ENCODE measurements at places on chromosomes 7 and 10.
A peak's percentile ranks its signal among the peaks of the same experiment; 100 is the strongest.

- no peak for DNase-seq
Observed at GRCh38 chr10:22978287-22978686, 50.4 kb downstream of the ARMC3 start.

- DNase-seq, result no peak
Observed at GRCh38 chr10:24128066-24128730, 80.7 kb upstream of the KIAA1217 start.

GRCh38 chr7:71414490-71414889, 282.5 kb downstream of the GALNT17 start:
- no peak for DNase-seq

GRCh38 chr10:133039107-133039802, 48.5 kb upstream of the ADGRA1 start:
- DNase-seq, result no peak

DNA sequence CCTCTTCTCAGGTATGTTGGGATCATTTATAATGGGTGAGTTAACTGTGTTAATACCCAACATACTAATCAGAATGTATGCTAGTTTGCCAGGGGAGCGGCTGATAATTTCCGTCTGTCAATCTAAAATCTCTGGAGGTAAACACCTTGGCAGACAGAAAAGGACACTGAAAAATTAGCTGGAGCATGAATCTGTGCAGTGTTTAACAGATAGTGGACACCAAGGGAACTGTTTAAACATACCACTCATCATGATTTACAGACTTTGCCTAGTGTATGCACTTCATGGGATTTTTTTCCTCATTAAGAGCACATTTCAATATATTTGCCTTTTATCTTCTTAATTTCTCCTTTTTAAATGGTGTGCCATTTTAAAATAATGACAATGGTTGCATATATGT, 68.2 kb downstream of the SLC13A1 start:
- DNase-seq, result no peak

- no peak for DNase-seq
Observed at GRCh38 chr10:49627038-49627437, 13.2 kb downstream of the CHAT start.

DNA sequence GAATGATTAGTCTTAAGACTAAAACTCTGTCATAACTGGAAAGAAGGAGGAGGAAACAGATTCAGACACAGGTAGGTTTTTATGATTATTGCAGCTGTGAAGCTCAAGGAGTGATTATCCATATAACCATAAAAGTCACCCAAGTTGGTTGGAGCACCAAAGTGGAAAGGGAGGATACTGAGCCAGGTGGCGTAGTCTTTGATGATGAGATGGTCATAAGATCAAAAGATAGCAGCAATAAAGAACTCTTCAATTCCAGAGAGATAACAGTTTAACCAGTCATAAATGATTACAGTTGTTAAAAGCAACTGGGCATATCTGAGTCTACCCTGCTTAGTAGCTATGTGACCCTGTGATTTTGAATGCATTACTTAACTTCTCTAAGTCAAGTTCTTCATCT, 8.4 kb downstream of the ABCB1 start:
- no peak for DNase-seq

GRCh38 chr7:29291723-29292618, 97.4 kb downstream of the CHN2 start:
- no peak for DNase-seq

GRCh38 chr7:44113764-44114354, 9.5 kb downstream of the POLD2 start:
- no peak for DNase-seq

- DNase-seq, result no peak
Observed at GRCh38 chr7:114936471-114936870, 14.6 kb downstream of the MDFIC start.

DNA sequence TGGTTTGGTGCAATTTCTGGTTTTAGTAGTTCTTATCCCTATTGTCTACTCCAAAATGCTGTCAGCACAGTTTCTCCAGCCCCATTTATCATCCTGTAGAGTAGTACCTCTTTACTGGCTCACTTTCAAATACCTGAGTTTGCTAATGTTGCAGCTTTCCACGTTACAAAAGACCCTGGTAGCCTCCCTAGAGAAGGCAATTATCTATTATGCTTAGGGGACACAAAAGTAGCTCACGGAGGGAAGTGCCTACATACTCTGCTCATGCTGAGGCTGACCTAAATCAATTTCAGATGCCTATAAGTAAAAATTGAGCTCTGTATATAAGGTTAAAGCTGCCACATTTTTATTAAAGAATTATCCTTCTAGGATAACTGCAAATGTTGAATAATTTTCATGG, 603.6 kb downstream of the CNTNAP2 start:
- DNase-seq, result no peak

DNA sequence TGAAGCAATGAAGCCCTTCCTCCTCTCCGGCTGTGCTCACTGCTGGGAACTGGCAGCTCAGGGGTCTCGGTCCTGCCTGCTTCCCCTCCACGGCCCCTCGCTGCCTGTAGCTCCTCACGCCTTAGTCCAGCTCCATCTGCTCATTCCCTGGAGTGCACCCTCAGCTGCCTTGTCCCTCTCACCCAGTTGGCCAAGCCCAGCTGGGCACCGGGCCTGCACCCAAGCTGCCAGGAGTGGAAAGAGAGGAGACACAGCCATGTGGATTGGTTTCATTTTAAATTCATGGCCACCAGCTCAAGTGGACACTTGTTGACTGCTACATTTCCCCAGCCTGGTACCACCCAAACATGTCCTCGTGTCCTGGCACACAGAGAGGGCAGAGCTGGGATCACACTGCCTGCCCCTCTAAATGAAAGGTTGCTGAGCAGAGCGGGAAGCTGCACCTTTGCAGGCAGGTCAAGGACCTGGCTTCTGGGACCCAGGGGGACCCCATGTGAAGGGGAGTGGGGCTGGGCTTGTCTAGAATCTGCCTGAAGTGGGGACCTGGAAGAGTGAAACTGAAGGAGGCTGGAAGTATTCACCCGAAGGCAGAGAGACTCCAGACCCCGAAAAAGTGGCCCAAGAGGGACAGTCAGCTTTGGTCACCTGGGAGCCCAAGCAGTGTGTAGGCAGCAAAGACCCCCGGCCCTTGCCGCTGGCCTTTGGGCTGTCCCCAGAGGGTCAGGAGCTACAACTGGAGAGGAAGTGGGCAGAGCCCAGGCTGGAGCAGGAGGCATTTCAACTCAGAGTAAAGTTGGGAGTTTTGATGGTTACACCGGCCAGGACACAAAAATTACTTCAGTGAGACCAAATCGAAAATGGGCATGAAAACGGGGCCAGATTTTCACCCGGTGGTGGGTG, 15.0 kb upstream of the BNIP3 start:
- no peak for DNase-seq

- DNase-seq, result peak; percentile 19
Observed at GRCh38 chr10:86260564-86260963, 106.0 kb downstream of the GRID1 start.

- DNase-seq, result no peak
Observed at GRCh38 chr10:6929148-6929830, 349.2 kb upstream of the PRKCQ start.

- peak; percentile 27 for DNase-seq
Observed at GRCh38 chr7:26199301-26200037, 1.1 kb downstream of the HNRNPA2B1 start.

GRCh38 chr7:143455942-143456341, 12.7 kb downstream of the TAS2R60 start:
- DNase-seq, result no peak

DNA sequence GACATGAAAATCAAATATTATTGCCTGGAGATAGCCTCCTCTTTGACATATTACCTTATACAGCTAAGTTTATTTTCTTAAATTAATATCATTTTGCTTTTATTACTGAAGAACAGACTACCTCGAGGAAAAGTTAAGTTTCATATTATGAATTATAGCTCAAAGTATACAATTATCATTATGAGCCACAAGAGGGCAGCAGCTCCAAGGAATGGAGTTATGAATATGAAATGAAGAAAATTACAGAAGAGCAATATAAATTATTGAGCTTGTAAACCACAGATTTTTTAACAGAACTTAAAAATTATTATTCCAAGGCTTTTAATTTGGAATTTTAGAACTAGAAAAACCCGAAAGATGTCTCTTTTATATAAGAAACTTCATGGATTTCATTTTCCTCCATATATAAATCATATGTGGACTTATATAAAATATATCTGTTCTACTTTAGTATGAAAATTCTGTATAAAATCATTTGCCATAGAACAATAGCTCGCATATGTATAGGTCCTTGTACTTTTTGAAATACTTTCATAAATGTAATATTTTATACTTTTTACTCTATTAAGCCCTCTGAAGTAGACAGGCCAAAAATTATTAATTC, 40.1 kb downstream of the IQUB start:
- no peak for DNase-seq

GRCh38 chr10:22605168-22605567, 109.2 kb downstream of the PIP4K2A start:
- DNase-seq, result no peak

DNA sequence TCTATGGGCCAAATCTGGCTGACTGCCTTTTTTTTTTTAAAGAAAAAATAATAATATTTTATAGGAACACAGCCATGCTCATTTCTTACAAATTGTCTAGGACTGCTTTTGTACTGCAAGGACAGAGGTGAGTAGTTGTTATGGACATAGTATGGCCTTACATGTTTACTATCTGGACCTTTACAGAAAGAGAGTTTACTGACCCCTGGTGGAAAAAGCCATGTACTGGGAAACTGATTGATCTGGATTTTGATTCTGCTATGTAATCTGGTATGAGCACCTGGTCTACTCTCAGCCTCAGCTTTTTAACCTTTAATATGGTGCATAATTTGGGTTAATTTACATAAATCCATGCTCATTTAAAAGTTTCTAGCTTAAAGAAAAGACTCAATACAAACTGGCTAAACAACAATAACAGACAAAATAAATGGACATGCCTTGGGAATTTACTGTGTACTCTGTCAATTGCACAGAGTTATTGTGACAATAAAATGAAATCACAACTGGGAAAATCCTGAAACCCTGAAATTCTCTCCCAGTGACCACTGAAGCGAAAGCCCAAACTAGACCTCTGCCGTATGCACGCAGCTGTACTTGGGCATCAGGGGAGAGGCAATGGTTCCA, 260.7 kb downstream of the BMPER start:
- no peak for DNase-seq

DNA sequence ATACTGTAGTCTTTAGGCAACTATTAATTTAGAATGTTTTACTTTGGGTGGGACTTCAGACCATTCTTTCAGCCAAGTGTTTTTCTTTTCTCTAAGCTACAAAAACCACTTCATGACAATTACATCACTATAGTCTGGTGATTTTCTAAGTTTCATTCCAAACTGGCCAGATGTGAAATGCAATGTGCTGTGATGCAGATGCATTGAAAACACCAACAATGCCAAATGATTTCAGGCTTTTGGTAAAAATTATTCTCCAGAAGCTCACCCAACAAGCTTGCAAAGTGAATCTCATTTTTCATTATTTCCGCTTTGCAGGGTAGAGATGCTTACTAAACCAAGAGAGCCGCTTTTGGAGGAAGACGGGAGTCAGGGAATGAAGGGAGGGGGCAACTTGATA, 118.4 kb upstream of the ANK3 start:
- no peak for DNase-seq

GRCh38 chr10:76282061-76283025, 850.9 kb downstream of the LRMDA start:
- no peak for DNase-seq

DNA sequence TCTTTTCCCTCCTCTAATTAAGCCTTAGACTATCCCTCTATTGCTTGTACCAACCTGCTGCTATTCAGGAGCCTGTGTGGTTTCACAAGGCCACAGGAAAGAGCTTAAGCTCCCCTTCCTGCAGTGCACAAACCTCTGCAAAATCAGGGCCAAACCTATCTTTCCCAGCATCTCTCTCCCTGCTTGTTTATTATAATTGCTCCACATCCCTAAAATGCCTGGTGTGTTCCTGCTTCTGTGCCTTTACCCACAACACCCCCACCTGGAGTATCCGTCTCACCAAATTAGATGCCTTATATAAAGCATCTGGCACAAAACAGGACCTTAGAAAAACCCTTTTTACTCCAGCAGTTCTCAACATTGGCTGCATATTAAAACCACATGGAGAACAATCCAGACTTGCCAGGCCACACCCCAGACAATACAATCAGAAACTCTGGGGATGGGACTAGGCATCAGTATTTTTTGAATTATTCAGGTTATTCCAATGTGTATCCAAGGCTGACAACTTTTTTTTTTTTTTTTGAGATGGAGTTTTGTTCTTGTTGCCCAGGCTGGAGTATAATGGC, 16.7 kb downstream of the SEC31B start:
- DNase-seq, result no peak

- DNase-seq, result no peak
Observed at GRCh38 chr10:129740532-129741279, 223.4 kb downstream of the EBF3 start.

DNA sequence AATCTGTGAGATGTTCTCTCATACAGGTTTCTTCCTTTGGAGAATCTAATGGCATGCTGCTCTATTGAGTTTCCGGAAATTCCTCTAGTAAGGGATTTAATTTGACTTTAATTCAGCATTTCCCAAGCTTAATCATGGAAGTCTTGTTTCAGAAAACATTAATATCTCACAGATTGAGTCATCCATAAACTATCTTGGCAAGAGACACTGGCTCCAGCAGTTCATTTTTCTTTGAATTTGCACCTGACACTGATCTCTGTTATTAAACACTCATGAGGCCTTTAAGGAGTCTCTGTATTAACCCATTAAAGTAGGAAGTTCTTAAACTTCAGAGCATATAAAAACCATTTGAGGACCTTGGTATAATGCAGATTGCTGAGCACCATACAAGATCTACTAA, 3.6 kb upstream of the ITGB8 start:
- no peak for DNase-seq

DNA sequence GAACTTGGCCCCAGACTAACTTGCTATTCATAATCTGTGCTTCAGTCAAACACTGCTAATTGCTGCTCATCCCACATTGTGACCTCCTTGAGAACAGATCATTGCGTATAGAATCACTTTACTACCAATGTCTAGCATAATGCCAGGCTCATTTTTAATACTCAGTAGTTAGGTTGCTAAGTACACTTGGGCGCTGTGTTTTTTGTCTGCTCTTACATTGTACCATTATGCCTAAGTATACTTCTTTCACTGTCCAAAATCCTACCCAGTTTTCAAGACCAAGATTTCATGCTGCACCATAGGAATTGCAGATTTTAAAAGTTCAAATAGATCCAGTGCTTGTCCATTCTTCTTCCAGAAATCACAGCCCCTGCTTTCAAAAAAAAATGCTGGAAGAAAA, 32.8 kb upstream of the TMEM106B start:
- no peak for DNase-seq

- DNase-seq, result no peak
Observed at GRCh38 chr7:39825401-39825980, 124.6 kb upstream of the CDK13 start.

DNA sequence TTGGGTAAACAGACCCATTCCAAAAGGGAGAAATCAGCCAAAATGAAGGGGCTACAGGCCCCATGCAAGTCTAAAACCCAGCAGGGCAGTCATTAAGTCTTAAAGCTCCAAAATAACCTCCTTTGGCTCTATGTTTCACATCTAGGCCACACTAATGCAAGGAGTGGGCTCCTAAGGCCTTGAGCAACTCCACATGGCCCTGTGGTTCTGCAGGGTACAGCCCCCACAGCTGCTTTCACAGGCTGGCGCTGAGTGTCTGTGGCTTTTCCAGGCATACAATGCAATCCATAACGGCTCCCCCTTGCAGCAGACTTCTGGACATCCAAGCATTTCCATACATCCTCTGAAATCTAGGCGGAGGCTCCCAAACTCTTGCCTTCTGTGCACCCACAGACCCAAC, 9.0 kb downstream of the TMEM243 start:
- no peak for DNase-seq

Measured in mesothelial cell of epicardium (in vitro differentiated cells).